ENCODE measurements at places on chromosomes 7 and 10.

DNA sequence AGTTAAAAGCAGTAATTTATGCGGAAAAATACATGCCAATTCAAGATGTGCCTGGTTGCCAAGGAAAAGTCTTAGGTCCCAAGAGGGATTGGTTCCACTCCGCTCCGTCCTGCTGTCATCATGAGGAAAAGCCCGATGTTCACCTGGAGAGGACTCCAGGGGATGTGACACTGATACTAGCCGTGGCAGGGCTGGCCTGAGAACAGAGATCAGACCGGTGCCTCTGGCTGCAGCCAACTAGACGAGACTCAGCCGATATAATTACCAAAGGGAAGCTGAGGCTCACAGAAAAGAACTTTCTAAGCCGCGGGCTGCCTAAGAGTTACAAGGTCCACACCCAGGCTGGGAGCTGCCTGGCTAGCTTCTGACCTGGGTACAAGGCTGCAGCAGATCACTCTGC is 81.3 kb upstream of the UNC5B start:
- DNase-seq: no peak

DNA sequence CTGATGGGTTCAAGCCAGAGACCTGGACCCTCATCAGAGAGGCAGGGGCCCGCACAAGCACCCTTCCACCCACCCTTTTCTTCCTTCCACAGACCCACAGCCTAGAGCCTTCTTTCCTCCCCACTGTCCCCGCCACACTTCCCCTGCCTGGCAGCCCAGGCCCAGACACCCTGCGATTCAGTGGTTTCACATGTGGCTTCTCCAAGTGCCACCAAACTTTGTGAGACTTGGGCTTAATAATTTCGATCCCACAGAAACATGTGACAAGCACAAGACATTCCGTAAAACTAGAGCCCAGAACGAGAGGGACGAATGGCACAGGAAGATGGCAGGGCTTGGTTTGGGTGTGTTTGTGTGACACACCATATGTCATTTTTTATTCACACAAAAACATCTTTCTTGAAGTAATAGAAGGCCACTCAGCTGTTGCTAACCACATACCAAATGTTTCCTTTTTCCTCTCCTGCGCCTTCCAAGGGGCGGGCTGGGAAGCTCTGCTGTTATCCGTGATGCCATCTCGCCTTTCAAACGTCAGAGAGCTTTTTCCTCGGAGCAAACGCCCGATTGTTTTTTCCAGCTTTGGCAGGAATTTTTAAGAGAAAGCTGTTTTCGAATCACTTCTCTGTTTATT is 162.9 kb downstream of the GRK5 start:
- no peak for DNase-seq

- DNase-seq: no peak
These were observed 205.6 kb downstream of the FOXP2 start for GRCh38 chr7:114620208-114620607.

GRCh38 chr7:69845721-69846495 is 247.6 kb downstream of the AUTS2 start:
- DNase-seq: no peak

DNA sequence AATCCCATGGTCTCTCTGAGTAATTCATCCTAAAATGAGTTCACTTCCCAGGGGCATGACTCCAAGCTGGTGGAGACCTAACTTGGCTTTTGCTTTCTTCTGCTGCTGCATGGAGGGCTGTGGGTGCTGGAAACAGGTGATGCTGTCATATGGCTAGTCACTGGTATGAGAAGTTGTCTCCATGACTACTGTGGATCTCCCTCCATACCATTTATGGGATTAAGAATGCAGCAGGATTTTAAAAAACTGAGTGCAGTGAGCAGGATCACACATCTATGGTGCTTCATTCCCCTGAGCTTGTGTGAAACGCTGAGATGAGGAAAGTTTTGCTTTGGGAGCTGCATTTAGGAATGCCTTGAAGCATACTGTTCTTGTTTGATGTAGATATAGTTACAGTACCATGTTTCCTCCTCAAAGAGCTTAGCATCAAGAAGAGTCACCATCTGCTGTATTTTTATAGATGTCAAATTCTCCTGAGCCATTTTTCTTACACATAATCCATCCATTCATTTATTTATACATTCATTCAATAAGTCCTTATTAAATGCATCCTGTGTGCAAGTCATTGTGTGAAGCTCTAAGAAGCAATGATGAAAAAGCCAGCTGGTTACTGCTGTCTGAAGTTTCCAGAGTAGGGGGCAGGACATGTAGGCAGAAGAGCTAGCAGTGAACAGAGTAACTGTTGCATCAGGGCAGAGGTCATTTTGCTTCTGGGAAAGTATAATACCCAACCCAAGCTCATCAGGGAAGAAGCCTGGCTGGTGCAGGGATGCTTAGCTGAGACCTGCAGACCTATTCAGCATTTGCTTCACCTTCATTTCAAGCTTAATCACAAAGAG is 534.8 kb downstream of the AUTS2 start:
- DNase-seq: no peak

DNA sequence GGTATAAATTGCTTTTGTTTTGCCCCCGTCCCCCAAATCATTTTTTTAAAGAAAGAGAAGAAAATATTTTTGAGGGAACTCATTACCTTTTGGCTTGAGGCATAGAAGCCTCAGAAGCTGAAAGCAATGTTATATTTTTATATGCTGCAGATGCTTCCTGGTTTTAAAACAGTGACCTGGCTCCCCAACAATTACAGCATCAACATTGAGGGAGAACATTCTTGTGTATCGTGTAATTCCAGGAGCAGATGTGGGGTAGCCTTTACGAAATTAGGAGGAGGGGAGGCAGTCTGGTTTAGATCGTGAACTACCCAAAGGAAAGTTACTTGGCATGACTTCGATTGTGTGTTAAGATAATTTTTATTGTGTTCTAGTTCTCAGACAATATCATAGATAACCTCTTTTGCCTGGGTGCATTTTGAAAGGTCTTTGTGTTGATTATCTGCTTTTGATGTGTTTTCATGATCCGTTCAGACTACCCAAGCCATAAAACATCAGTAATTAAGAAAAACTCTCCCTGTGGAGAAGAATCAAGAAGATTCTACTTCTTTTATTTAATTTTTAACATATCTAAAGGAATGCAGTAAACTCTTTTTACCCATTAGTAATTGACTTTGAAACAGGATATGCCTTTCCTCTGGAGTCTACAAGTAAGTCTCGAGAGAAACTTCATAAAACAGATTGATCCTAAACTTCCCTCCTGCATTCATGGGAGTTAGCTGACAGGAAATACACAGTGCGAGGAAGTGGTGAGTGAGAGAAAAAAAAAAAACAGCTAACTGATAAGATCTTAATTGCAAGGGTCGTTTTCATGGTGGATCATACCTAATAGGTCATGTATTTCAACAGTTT is 141.4 kb downstream of the KIAA1217 start:
- DNase-seq: no peak

GRCh38 chr7:156487811-156488533 is 152.6 kb upstream of the RNF32 start:
- no peak for DNase-seq

DNA sequence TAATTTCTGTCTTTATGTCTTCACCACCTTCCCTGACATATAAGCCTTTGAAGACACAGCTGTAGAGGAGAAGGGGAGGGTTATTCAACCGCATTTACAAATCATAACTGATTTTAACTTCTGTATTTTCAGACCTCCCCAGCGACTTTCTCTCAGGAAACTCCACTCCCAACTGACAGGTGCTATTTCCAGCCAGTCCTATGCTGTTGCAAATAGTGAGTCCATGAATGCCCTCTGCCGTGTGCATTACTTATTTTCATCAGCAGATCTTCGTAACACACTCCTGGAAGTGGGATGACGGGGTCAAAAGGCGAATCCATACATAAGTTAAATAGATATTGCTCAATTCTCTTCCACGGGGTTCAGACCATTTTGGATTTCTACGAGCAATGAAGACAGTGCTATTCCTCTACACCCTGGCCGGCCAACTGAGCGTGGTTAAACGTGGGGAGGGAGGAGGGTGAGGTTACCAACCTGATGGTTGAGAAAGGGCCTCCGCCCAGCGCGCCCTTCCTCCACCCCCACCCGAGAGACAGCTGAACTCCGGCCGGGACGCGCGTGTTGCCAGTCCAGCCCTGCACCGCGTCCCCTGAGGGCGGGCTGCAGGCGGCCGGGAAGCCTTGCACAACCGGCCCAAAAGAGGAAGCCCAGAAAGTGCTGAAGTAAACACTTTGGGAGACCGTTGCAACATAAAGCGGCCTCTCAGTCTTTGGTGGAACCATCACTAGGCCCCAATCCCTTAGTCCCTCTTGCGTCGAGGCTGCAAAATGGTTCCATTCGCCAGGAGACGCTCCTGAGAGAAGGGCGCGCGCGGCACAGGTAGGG is at the start of gene APBB1IP:
Gene APBB1IP, plus strand, starts transcription at position 705 of the 825 bp plus-strand sequence. CDS start 53,986 bp downstream, outside the sequence.
- DNase-seq: peak; percentile 2

- DNase-seq: no peak
These were observed 102.8 kb downstream of the PIP4K2A start for GRCh38 chr10:22611425-22612115.

- no peak for DNase-seq
These were observed 2.6 kb upstream of the EGFR start for GRCh38 chr7:55016061-55016745.

- DNase-seq: no peak
These were observed 705.0 kb downstream of the AUTS2 start for GRCh38 chr7:70303309-70303708.

DNA sequence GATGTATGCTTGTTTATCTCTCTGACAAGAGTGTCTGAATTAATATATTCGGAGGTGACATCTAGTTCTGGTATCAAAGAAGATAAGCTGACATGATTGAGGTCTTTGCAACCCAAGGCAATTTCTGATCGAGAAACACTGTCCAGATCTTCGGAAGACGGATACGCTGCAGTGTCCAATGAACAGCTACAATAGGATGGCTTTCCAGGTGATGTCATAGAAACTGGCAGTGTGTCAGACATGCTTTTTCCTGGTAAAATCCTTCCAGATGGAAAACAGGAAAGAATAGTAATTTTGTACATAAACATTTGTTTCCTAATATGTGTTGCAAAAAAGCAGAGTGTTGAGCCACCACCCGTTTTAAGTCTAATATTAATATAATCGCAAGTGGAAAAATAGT is 33.4 kb downstream of the VWDE start:
- DNase-seq: no peak

DNA sequence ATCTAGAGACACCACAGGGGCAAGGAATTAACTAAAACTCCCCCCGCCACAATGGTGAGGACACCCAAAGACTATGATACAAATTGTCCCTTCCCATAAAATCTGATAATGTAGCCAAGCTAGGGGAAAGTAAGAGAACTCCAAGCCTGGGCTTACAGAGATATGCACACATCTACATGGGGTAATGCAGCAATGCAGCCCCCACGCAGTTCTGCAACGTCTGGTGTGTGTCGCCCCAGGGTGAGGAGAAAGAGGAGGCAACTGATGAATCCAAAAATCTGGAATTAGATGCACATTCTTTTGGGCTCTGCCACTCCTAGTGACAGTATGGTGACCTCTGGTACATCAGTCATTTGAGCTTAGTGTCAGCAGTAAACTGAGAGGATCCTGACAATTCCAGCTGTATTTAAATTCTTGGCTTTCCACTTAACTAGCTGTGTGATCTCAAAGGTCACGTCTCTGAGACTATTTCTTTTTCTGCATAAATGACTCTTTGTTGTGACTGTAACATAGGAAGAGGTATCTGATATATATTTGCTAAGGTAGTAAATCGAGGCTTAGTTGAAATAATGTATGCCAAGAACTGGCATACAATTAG is 51.5 kb downstream of the PIP4K2A start:
- no peak for DNase-seq

DNA sequence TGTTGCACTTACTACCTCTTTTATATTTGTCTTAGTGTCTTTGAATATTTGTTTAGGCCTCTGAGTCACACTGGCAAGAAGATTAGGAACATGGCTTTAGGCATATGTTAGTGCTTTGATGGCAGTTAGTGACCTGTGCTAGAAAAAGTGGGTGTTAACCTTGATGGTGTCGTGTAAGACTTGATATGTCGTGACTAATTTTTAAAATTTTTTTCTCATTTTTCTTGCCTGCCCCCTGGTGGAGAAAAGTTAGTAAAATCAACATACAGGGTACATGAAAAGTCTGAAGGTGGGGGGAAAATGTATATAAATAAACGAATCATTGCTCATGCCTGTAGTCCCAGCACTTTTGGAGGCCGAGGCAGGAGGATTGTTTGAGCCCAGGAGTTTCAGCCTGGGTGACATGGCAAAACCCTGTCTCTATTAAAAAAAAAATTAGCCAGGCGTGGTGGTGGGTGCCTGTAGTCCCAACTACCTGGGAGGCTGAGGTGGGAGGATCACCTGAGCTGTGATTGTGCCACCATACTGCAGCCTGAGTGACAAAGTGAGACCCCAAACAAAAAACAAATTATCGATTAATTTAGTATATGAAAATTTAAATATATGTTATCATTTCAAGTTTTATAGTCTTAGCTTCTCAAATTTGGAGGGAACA is 44.6 kb downstream of the TAX1BP1 start:
- no peak for DNase-seq

DNA sequence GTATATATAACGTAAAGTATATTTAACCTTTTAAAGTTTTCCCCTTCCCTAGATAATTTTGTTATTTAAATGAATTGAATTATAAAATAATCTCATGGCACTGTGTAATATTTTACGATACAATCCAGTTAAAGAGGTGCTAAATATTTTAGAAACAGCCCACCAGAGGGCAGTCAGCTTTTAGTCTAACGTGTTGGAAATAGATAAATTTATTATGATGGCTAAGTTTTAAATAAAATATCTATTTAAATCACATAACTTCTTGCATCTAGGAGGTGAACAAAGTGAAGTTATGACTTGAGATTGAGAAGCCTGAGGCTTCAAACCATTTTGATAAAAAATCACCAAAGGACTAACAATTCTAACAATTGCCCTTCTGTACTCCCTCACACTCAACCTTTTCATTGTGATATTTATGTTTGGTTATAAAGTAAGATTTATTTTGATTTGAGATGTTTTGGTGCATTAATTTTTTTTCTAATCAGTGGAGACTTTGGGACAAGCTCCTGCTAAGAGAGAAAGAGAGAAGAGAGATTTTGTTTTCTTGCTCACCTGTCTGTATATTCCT is 171.5 kb upstream of the SP4 start:
- DNase-seq: no peak

- DNase-seq: no peak
These were observed 23.9 kb upstream of the CYCS start for GRCh38 chr7:25148772-25149575.

DNA sequence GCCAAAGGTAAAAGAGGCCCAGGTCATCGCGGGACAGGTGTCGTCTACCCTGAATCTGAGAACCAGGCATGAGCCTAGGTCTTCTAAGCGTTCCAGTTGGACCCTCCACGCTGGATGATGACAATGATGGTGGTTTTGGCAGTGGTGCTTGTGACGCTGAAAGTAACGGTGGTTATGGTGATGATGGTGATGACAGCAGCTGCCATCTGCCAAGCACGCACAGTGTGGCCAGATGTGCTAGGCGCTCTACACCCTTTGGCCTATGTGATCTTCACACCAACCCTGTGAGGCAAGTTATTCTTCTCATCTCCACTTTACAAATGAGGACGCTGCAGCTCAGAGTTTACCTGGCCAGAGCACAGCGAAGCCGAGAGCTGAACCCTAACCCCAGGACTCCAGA is 93.9 kb downstream of the FAM53B start:
- no peak for DNase-seq
